A549 treated with DMSO at 1 μM for 4 hours (cell line): ENCODE measurements at places on chromosomes 1 and 21. TPM values are rescaled to one million over a fixed set of nuclear protein-coding genes. Genes with fewer than 3 reads are reported as not detected.

The ANKRD45 gene
- 0.06 to 0.17 TPM (median 0.16 TPM) in 4 of 5 replicates, not detected in the other for total RNA-seq

The F5 gene
- total RNA-seq = 0.07 to 0.20 TPM (median 0.09 TPM) in 5 replicates

The B3GALT6 gene
- total RNA-seq = 9.3 to 19.5 TPM (median 18.1 TPM) in 5 replicates

The PODN gene
- total RNA-seq = 0.09 TPM in 1 of 5 replicates, not detected in the others

The LPAR3 gene
- total RNA-seq = 0.10 to 0.46 TPM (median 0.32 TPM) in 5 replicates
